ENCODE measurements at places on chromosomes 5 and 9. TPM values are rescaled to one million over a fixed set of nuclear protein-coding genes. Genes with fewer than 3 reads are reported as not detected.

ZSWIM6 gene
- total RNA-seq: 13.7 TPM

OSMR gene
- total RNA-seq: 241 TPM

RXRA gene
- total RNA-seq: 27.6 TPM

TMEM171 gene
- 1.3 TPM for total RNA-seq

CCNO gene
- 1.1 TPM for total RNA-seq

KIF4B gene
- total RNA-seq: under 0.01 TPM

EEIG1 gene
- total RNA-seq: 44.9 TPM

FREM1 gene
- 0.39 TPM for total RNA-seq

FOXI1 gene
- total RNA-seq: not detected

C9orf153 gene
- 0.98 TPM for total RNA-seq

CTXN3 gene
- not detected for total RNA-seq

NSD1 gene
- 46.0 TPM for total RNA-seq

MRRF gene
- total RNA-seq: 23.6 TPM
